Urinary bladder (tissue), 4 donors: ENCODE measurements at places on chromosomes 2 and 18.

- DNase-seq, result no peak
Observed at GRCh38 chr2:212626371-212626918, 87.8 kb upstream of the ERBB4 start.

DNA sequence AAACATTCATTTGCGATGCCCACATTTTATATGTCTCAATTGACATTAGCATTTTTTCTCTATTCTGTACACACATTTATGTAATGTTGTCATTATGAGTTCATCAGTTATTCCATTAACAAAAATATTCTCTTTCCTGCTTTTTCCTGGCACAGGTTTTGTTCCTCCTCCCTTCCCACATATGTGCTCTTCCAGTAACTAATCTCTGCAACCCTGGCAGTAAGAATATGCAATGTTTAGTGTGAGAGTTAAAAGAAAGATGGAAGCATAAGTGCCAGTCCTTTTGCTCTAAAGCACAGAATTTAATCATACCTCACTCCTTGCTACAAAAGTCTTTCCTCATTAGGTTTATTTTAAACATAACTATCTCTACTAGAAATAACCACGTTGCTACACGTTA is 155.8 kb upstream of the ERBB4 start:
- no peak for DNase-seq

DNA sequence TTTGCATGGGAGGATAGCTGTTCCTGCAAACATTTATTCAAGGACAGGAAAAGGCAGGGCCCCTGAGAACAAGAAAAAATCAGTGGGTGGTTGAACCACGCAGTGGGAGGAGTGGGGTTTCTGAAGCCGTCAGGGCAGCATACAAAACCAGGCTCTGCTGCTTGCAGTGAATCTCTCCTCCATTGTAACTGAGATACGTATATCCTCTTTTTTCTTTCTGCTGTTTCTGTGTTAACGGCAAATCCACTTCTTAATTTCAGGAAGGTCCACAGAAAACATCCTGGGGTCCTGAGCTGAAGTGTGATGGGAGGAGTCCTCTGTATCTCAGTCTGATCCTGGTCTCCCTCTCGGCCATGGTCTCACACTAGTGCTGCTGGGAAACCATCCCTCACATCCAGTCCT is 27.2 kb upstream of the KCNF1 start:
- DNase-seq, result no peak

- no peak for DNase-seq
Observed at GRCh38 chr2:161998857-161999256, 75.2 kb downstream of the DPP4 start.

GRCh38 chr18:58892488-58892887 is 27.8 kb downstream of the ZNF532 start:
- DNase-seq, result no peak

DNA sequence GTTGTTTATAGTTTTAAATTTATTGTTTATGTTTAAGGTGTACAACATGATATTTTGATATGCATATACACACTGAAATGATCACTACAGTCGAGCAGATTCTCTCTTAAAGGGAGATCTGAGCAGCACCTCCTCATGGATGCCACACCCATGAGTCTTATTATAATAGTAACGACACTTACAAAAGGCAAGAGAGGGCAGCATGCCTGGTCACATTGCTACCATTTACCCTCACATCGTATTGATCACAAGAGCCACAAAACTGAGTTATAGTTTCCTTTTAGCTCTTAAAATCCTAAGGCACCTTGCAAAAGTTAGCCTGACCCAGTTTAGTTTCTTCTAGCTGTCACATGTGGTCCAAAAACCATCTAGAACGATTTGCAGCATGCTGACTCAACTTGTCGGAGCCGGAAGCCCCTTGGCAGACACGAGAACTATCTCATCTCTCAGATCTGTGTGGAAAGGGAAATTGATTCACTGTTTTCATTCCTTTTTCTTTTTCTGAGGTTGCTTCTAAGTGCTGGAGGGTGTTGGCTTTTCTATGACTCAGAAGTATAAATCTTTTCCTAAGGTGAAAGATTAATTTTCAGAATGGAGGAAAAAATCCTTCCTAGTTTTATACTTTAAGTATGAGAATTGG is 85.3 kb downstream of the CDC42EP3 start:
- no peak for DNase-seq

GRCh38 chr2:160303527-160303926 is 103.5 kb upstream of the ITGB6 start:
- DNase-seq, result no peak

GRCh38 chr2:25821225-25822056 is 56.8 kb downstream of the ASXL2 start:
- no peak for DNase-seq

- DNase-seq, result no peak
Observed at GRCh38 chr18:37156330-37156942, 327.5 kb downstream of the KIAA1328 start.

DNA sequence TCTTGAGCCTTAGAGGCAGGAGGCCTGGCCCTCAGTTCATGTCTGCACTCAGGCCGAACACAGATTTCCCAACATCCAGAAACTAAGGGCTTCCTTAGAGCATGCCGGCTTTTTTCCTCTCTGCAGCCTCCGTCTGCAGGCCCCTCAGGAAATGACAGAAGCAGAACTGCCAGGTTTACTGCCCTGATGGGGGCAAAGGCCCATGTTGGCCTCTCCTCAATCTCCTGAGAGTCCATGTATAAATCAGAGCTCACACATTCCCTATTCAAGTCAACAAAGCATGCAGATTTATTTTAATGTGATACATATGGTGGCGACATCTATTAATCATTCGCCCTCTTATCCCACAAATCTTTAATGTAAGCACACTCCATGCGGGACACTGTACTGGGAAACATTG is 475.6 kb upstream of the HS6ST1 start:
- DNase-seq, result no peak

DNA sequence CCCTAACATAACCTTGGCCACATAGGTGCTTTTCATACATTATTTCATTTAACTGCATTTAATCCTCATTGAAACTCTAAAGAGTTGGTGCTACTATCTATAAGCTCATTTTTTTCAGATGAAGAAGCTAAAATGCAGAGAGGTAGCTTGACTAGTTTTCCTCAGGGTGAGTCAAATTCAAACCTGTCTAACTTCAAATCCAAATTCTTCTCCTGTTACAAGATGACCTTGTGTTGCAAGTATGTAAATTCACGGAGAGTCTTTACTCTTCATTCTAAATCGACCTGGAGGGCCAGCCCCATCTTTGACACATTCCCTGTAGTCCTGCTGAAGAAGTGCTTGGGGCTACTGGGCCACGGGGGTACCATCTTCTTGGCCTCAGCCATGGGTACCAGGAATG is 8.2 kb upstream of the SETBP1 start:
- DNase-seq, result no peak

GRCh38 chr18:11494107-11494506 is 115.3 kb upstream of the SLC35G4 start:
- no peak for DNase-seq

DNA sequence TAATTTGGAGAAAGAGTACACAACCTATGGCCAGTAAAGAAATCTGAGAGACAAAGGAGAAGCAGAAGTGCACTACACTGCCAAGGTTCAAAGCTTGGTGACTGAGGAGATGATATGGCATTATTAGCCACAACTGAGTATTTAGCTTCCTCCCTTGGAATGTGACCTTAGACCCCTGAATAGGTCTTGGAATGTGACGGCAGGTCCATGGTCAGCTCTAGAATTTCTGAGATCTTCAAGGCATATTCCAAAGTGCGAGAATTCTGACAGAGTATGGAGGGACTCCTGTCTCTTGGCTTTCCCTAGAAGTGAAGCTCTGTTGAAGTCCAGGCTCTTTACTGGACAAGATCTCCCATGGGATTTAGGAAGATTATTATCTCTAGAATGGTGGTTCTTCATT is 130.0 kb upstream of the FN1 start:
- DNase-seq, result no peak

- no peak for DNase-seq
Observed at GRCh38 chr2:219218217-219218731, 484 bp downstream of the ABCB6 start.

- no peak for DNase-seq
Observed at GRCh38 chr2:1605102-1606045, 138.9 kb downstream of the PXDN start.

GRCh38 chr2:118223511-118223991 is 135.3 kb downstream of the INSIG2 start:
- no peak for DNase-seq

DNA sequence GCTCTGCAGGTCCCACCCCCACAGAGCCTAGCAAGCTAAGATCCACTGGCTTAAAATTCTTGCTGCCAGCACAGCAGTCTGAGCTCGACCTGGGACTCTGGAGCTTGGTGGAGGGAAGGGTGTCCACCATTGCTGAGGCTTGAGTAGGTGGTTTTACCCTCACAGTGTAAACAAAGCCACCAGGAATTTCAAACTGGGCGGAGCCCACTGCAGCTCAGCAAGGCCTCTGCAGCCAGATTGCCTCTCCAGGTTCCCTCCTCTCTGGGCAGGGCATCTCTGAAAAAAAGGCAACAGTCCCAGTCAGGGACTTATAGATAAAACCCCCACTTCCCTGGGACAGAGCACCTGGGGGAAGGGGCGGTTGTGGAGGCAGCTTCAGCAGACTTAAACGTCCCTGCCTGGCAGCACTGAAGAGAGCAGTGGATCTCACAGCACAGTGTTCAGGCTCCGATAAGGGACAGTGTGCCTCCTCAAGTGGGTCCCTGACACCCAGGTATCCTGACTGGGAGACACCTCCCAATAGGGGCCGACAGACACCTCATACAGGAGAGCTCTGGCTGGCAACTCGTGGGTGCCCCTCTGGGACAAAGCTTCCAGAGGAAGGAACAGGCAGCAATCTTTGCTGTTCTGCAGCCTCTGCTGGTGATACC is 20.0 kb upstream of the NEMP2 start:
- DNase-seq, result no peak

DNA sequence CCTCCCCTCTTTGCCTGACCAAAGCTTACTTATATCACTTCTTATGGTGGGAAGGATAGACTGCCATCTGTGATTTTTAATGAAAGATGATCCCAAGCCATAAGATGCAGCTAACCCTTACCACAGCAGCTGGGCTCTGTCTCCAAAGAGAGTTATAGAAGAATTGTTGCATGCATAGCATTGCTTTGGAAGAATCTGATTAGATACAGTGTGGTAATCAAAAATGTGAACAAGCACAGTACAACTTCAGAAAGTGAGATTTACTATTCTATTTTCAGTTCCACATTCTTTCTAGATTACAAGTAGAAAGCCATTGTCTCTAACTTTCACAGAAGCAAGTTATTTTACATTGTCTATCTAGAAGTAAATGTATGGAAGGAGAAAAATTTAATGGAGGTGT is 129.0 kb upstream of the ACVR2A start:
- no peak for DNase-seq

DNA sequence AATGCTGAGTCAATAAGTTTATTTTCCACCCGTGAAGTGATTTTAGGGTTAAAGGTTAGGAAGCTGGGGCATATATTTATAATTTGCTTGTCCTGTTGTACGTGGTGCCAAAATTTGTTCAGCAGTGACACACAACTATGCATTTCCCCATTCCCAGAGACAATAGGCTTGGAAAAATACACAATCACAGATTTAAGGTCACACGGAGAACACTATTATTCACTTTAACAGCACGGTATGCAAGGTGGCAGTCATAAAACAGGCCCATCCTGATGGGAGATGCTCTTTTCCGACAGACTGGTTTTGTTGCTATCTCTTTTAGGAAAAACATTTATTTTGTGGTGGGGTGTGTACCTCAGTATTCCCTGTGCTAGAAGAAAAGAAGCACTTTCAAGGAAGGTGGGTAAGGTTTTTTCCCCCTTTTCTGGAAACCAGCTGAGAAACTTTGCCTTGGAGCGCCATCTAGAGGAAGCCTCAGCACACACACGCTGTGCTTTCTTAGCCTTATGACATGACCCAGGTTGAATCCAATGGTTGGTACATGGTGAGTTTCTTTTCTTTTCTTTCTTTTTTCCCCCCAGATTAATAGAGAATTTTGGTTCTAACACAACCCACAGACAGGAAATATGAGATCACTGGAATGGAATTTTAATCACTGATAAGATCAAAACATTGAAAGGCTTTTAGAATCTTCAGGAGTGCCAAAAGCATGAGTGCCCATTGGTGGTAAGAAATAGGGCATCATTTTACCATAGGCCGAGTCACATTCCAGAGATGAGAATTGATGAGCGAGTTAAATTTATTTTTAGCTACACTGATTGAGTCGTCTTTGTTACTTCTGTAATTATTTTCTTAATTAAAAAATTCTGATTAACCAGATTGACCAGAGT is 332.1 kb downstream of the AGPS start:
- no peak for DNase-seq

DNA sequence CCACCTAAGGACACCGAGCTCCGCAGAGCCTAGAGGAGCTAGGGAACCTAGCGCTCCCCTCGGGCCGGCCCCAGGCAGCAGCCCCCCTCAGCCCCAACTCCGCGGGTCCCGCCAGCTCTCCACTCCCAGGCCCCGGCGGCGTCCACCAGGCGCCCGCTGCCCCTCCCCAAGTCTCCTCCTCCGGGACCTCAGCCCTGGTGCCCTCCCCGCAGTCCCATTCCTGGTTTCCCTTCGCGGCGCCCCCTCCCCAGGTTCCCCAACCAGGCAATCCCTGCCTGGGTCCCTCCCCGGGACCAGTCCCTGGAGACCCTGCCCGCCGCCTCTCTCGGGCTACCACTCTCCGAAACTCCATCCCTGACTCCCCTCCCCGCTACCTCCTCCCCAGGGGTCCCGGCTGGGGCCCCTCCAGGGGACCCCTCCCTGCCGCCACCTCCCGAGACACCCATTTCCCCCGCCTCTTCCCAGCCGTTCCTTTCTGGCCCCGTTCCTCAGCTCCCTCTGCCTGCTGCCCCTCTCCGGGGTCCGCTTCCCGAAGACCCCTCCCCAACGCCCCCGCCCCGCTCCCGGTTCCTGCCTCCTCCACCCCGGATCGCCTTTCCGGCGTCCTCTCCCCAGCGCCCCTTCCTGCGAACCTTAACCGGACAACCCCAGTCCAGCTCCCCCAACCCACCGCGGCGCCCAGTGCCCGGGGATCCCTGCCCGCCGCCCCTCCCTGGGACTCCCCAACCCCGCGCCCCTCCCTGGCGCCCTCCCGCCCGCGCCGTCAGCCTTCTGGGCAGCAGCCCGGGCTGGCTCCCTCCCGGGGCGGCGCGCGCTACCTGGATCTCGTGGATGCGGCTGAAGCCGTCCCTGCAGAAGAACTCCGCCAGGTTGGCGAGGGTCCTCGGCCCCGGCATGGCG is 678 bp downstream of the CYP27C1 start:
- DNase-seq, result no peak

GRCh38 chr2:176140513-176141317 is 10.6 kb upstream of the HOXD4 start:
- no peak for DNase-seq

GRCh38 chr2:3107567-3107966 is 270.1 kb downstream of the EIPR1 start:
- no peak for DNase-seq
